Natural killer cell treated with Interleukin-12 subunit alpha and Interleukin-12 subunit beta and Interleukin-15 and Interleukin-18, amount 100 ng/mL, for 72 hours (primary cell): ENCODE measurements at places on chromosomes 4 and X.

GRCh38 chr4:84792366-84793301, 173.9 kb downstream of the WDFY3 start:
- no peak for DNase-seq

DNA sequence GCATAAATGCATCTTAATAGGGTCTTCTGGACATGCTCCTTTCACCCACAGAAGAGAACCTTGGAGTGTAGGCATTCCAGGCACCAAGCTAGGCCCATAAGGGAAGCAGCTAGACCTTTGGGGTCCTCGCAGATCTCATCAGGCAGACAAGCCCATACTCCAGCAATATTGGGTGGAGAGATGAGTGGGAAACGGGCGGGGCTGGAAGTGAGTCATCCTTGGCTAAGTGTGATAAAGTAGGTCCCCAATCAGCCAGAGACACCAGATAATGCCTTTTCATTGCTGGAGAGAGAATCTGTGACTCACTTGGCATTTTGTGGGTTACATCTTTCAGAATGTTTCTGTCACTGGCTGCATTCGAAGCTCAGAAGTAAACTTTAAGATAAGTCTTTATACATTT, 133.3 kb upstream of the MBNL3 start:
- no peak for DNase-seq

DNA sequence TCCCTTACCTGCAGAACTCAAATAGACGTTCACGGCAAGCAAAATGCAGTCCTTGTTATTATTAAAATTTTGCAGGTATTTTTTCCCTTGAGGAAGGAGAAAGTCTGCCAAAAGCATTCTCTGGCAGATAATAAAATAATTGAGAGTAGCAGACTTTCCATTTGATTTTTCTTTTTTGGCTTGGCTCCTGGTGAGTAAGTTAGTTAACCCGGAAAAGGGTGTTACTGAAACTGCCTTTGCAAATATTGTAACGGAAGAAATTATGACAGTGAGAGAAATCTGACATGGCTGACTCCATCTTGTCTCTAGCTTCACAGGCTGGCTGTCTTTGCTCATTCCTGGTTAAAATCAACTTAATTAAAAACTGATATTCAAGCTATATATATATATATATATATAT, 100.5 kb downstream of the GPR143 start:
- no peak for DNase-seq

DNA sequence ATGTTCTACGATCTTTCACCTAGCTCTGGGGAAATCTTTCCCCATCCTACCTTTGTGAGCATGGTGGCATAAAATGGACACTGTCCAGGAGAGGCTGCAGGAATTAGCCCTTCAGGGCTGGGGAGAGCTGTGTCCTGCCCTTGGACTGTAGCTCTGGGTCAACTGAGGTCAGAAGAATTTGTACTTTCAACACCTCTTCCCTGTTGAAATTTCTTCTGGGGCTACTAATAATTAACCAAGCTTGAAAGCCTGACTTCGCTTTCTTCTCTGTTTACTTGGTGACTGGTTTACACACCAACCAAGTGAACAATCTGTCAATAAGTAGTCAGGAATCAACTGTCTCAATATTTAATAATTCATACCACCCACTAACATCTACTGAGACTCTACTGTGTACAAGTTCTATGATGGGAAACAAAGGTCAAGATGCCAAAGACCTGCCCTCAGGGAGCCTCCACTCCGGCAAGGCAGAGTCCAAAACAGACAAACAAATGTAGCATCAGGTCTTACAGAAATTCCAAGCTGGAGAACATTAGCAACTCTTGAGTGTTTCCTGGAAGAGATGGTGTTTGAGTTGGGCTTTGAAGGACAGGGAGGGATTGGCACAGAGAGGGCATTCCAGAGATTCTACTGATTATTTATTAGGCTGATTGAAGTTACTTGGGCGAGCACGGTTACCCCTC, 113.1 kb downstream of the ENPP6 start:
- no peak for DNase-seq

DNA sequence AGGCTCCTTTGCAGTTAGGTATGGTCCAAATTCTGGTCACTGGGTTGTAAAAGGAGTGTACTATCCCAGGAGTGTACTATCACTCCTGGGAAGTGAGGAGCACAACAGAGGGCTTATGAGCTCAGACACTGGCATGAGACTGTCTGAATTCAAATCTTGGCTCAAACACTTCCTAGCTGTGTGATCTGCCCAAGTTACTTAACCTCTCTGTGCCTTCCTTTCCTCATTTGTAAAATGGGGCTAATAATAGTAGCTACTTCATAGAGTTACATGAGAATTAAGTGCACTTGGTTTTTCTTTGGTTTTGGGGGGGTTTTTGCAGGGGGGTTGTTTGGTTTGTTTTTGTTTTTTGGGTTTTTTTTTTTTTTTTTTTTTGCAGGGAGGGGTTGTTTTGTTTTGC, 152.0 kb downstream of the BCOR start:
- DNase-seq: no peak

DNA sequence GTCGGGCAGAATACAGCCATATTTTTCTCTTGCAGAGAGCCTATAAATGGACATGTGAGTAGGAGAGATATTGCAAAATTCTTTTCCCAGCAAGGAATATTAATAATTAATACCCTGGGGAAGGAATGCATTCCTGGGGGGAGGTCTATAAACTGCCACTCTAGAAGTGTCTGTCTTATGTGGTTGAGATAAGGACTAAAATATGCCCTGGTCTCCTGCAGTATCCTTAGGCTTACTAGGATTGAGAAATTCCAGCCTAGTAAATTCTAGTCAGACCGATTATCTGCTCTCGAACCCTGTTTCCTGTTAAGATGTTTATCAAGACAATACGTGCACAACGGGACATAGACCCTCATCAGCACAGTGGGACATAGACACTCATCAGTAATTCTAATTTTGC, 872.6 kb downstream of the FSTL5 start:
- no peak for DNase-seq

GRCh38 chr4:140117947-140118346, 36.0 kb downstream of the MAML3 start:
- DNase-seq: no peak

GRCh38 chrX:46321676-46322075, 223.5 kb downstream of the ZNF674 start:
- DNase-seq: no peak

DNA sequence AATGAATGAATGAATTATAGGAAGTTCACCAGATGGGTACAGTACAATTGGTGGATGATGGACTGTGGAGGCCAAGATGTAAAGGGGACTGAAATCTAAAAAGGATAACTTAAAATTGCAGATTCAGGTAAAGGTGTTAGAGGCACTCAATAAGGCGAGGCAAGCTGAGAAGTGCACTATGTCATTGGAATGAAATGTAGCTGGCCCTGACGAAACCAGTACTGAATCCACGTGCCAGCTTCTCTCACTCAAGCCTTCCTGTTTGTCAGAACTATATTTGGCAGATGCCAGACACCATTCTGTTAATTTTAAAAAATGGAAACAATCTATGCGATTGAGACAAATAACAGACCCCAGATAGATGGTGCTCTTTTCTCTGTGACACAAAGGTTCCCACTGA, 1039.1 kb upstream of the TENM3 start:
- no peak for DNase-seq

DNA sequence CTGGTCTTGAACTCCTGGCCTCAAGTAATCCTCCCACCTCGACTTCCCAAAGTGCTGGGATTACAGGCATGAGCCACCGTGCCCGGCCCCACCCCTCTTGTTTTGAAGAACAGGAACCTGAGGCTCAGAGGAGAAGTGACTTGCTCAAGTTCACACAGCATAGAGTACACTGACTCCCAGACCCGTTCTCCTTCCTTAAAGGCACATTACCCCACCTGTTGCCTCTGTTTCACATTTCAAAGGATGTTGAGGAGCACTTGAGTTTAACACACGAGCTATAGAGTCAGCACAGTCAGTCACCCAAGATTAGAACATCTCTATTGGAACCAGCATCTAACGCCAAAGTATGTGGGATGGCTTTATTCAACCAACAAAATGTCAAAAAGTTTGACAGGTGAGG, 51.1 kb downstream of the RAI2 start:
- no peak for DNase-seq
